ENCODE measurements at places on chromosomes 2 and 18.

DNA sequence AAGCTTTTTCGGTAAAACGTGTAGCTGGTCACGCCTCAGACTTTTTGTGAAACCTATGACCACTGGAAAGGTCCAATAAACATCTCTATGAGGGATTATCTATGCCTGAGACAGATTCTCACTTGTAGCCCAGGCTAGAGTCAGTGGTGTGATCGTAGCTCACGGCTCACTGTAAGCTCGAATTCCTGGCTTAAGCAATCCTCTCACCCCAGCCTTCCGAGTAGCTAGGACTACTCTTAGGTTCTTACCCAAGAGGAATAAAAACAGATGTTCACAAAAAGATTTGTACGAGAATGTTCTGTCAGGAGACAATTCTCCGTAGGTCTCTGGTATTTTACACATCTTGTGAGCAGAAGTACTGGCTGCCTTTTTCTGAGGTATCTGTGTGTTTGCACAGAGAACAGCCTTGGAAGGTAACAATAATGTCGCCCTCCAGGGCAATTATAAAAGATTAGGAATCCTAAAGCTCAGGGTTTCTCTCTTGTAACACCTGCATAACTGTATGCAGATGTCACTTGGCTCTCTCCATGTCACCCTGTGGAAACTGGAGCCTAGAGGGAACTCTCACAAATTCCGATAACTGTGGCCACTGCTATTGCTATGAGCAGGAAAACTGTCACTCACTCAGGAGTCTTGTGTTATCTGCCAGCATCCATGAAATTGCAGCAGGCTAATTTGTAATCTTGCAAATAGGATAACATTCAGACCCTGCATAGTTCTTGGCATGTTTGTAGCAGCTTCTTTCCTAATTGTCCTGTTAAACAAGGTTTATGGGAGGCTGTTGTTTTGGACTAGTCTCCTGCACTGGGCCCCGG lies 25.5 kb upstream of the RALBP1 start:
- no peak for DNase-seq

DNA sequence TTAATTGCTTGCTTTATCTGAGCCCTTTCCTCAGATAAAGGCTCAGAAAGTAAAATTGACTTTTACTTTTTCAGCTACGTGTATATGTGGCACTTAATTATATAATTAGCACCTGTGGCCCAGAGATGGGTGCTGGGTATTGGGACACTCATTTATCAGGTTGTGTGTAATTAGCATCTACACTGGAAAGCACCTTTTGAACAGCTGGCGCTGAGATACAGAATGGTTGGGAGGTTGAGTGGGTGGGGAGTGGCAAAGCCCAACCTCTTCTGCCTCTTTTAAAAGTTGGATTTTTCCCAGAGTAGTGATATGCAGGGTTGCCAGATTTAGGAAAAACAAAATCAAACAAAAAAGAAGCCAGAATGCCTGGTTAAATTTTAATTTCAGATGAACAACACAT lies 23.9 kb downstream of the SPTBN1 start:
- no peak for DNase-seq

GRCh38 chr2:44852594-44852993 lies 88.9 kb upstream of the SIX3 start:
- no peak for DNase-seq

GRCh38 chr18:70371908-70372307 lies 83.1 kb downstream of the SOCS6 start:
- no peak for DNase-seq

- DNase-seq, result no peak
These were observed 78.2 kb downstream of the FBXO15 start for GRCh38 chr18:74069178-74070050.

DNA sequence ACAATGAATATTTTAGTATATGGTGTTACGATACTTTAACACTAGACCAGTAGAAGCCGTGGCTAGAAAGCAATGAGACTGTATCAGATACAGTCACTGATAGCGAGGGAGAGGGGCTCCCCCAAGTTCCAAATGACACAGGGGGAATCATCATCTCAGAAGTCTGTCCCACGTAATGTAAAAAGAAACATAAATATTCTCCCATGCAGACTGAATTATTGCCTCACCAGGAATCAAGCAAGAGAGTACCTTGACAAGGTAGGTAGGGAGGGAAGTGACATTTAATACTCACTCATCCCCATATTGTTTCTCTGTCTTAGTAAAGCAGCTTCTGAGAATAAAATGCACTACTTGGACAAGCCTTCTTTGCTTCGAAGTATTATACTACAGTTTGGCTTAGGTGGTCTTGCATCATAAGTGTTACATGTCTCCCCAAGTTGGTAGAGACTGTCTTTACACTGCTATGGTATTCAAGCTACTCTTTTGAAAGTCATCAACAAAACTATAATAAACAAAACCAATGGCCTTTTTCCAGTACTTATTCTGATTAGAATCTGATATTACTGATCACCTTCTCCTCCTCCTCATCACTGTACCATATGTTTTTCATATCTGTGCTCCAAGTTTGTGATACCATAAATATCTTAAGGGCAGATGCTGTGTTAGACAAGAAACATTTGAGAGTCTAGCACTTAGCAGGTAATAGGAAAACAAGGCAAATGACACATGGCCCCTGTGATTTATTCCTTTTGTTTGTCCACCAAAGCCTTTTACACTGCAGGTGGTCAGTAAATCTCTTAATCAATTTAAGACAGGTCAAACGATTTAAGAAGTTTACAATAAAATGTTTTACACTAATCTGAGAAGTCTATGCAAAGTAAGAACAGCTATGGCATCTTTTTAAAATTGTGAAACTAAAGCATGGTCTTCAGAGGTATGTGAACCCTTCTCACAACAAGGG lies 2.7 kb downstream of the LAPTM4A start:
- no peak for DNase-seq

DNA sequence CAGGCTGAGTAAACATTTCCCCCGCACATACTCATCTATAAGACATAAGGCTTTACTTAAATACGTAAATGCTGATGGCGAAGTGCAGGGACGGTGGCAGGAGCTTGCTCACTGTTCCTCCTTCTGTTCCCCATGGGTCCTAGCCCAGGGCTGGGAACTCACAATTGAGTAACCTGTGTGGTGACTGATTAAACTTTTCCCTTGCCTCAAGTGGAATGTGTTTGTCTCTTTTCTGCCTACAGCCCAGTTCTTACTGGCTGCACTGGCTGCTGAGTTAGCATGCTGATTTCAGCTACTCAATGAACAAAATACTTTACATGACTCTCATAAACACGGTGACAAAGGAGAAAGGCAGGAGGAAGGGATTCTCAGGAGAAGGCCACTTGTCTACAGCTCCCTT lies 87.3 kb downstream of the MARCO start:
- DNase-seq, result no peak

DNA sequence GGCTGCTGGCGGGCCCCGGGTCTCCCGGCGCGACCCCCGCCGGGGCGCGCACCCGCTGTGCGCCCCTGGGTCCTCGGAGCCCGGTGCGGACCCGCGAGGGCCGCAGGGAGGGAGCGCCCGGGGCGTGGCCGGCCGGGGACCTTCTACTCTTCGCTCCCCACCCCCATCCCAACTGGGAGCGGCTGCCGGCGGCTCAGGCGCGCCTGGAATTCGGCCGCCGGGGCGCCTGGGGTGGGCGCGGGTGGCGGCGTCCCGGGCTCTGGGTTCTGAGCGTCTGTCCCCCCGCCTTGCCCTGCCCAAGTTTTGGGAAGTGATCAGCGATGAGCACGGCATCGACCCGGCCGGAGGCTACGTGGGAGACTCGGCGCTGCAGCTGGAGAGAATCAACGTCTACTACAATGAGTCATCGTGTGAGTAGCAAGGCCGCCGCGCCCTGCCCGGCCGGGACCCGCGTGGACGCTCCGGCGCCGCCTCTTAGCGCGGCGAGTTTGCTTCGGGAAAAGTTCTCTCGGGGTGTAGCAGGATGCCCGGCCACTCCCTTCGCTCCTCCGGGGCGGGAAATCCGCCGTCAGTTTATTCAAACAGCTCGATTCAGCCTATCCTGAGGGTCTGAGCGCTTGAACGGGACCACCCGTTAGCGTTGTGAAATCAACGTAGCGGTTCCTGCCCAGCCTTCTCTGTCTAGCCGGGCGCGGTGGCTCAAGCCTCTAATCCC lies 502 bp downstream of the TUBB6 start:
- DNase-seq, result peak; percentile 60

DNA sequence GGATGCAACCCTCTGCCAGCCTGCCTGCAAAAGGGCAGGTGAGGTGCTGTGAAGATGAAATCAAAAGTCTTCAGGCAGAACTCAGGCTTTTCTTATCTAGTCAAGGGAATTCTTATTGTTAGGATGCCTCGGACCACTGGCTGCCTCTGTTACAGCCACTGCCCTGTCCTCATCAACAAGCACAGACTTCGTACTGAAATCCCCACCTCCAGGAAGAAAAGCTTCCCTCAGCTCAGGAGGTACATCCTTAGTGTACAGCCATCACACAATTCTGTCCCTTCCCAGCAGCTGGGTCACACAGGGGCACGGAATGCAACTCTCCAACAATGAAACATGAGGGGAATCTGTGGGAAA lies 10.1 kb upstream of the RNU4ATAC start:
- DNase-seq, result no peak

GRCh38 chr2:24559473-24560113 lies 68.5 kb downstream of the NCOA1 start:
- DNase-seq, result no peak

- DNase-seq, result peak; percentile 82
These were observed 25.0 kb downstream of the SPEG start for GRCh38 chr2:219459460-219460311.

DNA sequence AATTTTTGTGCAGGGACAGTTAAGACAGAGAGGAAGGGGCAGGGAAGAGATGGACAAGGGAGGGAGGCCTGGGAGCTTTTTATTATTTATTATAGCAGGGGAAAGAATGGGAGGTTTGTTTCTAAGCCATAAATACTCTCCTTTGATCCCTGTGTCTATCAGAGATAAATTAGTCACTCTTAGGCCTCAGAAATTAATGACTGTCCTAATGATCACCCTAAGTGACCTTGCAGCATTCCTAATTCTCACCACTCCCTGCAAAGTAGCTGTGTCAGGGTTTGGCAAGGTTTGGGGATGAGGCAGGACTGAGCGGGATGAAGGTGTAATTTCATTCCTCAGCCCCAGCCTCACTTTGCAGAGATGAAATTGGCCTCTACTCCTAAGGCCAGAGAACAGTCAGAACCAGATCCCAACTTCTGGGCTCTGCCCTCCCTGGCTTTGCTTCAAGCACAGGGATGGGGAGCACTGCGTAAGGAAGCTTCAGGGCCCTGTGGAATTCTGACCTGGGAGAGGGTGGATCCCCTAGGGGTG lies 95.0 kb downstream of the TMEM17 start:
- DNase-seq, result no peak

GRCh38 chr18:74645679-74646078 lies 48.0 kb downstream of the ZNF407 start:
- no peak for DNase-seq

- no peak for DNase-seq
These were observed 14.2 kb downstream of the INO80D start for GRCh38 chr2:206071807-206072206.

GRCh38 chr2:170214309-170214948 lies 36.5 kb downstream of the MYO3B start:
- DNase-seq, result no peak

- DNase-seq, result no peak
These were observed 75.8 kb downstream of the COLEC12 start for GRCh38 chr18:424668-425067.

DNA sequence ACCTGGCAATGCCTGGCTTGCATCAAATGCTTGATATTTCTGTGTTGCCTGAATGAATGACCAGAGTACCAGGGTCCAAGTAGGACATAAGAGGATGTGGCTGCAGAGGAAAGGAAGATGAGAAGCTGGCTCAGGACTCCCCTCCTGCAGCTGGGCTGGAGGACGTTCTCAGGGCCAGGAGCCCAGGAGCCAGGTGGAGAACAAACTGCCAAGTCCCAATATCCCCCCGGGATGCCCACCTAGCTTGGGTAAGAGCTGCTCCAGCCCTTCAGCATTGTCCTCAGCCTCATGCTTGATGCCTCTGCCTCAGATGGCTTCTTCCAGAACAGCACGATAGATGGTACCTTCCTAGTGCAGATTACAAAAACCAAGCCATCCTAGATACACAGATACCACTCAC lies 8.6 kb upstream of the ATP6V1B1 start:
- DNase-seq, result no peak

- no peak for DNase-seq
These were observed 73.9 kb downstream of the MTCL1 start for GRCh38 chr18:8779251-8779650.

GRCh38 chr2:112811841-112812306 lies 24.7 kb downstream of the IL1B start:
- no peak for DNase-seq

DNA sequence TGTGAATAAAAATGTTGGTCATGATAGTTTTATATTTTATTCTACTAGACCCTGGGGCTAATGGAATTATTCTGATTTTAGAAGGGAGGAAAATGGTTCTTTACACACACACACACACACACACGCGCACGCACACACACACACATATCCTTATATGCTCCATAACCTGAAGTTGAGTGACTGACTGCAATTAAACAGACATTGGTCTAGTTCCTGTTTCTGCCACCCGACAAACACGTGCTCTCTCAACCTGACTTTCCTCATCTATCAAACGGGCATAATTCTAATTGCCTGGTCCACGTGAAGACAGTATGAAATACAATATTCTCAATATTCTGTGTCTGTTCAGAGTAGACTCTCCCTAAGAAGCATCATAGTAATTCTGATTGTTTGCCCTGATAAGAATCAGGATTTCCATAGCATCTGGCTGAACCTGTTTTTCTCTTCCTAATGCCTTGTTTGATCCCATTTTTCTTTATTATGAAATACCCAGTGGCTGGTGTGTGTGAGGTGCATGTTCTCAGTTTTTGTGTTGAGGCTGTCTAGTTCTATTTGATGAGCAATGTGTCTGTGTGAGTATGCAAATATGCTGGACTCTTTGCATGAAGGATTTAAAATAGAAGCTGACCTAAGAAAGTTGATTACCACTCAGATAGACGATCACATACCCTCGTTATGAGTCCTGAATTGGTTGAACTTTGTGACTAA lies 51.0 kb downstream of the SETBP1 start:
- DNase-seq, result no peak

DNA sequence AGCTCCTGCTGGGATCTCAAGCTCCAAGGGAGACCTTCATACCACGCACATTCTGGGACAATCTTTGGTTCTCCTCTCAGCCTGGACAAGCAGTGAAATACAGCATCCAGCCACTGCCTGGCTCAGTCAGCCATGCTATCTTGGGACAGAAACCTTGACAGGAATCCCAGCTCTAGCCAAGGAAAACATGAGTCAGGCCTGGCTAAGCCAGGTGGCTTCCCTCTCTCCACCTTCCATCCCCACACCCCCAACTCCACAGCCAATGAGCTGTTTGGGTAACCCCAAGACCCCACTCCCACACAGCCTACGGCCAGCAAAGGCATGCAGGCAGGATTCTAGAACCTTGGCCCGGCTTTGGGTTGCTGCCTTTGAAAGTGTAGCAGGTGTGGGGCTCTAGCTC lies 64.9 kb downstream of the MCFD2 start:
- no peak for DNase-seq

GRCh38 chr2:13334545-13334944 lies 617.8 kb downstream of the TRIB2 start:
- no peak for DNase-seq

- DNase-seq, result no peak
These were observed 18.8 kb downstream of the CDH7 start for GRCh38 chr18:65769652-65770051.

- DNase-seq, result no peak
These were observed 51.8 kb upstream of the RAB27B start for GRCh38 chr18:54776282-54776977.

Data from GM12892 (cell line).